Stomach (tissue), 19 donors: ENCODE measurements at places on chromosomes 12 and 14. TPM values are rescaled to one million over a fixed set of nuclear protein-coding genes. Genes with fewer than 3 reads are reported as not detected.
A peak's percentile ranks its signal among the peaks of the same experiment; 100 is the strongest.

Gene DPPA3
- total RNA-seq, result not detected

Gene LTB4R
- 21.6 TPM for total RNA-seq

Gene GDF3
- not detected for total RNA-seq

Gene CLEC4C
- not detected for total RNA-seq

- no peaks in the 10 kb centered on the region for H3K36me3 ChIP-seq
- no peak for DNase-seq
- H3K4me3 ChIP-seq, result no peak overlapping the region
- H3K27me3 ChIP-seq, result no peaks in the 10 kb centered on the region
- no peak overlapping the region for H3K27ac ChIP-seq
Observed at GRCh38 chr14:96272777-96273473, 16.9 kb downstream of the BDKRB1 start.

- no peak overlapping the region for H3K27ac ChIP-seq
- H3K4me3 ChIP-seq, result no peak overlapping the region
- no peaks in the 10 kb centered on the region for H3K36me3 ChIP-seq
- H3K27me3 ChIP-seq, result no peaks in the 10 kb centered on the region
- no peaks in the 10 kb centered on the region for H3K4me1 ChIP-seq
- no peak for DNase-seq
Observed at GRCh38 chr12:108744021-108744897, 12.9 kb upstream of the CORO1C start.

GRCh38 chr12:123233505-123234308, 471 bp downstream of the MTRFR start:
- no peaks in the 10 kb centered on the region for H3K36me3 ChIP-seq
- peak overlapping the region; percentile 95 for H3K4me3 ChIP-seq
- H3K27me3 ChIP-seq, result no peaks in the 10 kb centered on the region

- peaks cover 27% of the 10 kb centered on the region for H3K4me1 ChIP-seq
- no peaks in the 10 kb centered on the region for H3K36me3 ChIP-seq
- H3K4me3 ChIP-seq, result no peak overlapping the region
- DNase-seq, result peak; percentile 82
Observed at GRCh38 chr12:124687917-124688316, 120.5 kb upstream of the NCOR2 start.
